CD4-positive, alpha-beta T cell treated with Interleukin-17A for 1 hour (primary cell): ENCODE measurements at places on chromosomes 2 and 18.

GRCh38 chr2:83113953-83114352 lies 1345.1 kb downstream of the SUCLG1 start:
- no peak for DNase-seq

DNA sequence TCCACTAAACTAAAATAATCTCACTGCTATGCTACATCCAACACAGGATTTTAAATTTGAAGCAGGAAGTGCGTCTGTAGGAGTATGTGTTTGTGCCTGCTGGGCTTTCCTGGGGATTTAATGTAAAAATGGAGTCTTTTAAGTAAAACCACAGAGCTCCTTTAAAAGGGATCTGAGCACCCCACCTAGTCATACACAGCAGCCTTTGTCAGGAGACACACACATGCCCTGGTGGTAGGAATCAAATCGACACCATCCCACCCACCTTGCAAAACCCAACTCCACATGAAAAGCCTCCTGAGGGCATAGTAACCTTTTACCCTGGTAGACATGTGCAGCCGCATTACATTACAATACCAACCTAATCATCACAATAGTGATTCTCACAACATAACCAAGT lies 29.1 kb downstream of the UXS1 start:
- no peak for DNase-seq

GRCh38 chr2:160406591-160407392 lies 86.8 kb downstream of the RBMS1 start:
- peak; percentile 90 for DNase-seq

DNA sequence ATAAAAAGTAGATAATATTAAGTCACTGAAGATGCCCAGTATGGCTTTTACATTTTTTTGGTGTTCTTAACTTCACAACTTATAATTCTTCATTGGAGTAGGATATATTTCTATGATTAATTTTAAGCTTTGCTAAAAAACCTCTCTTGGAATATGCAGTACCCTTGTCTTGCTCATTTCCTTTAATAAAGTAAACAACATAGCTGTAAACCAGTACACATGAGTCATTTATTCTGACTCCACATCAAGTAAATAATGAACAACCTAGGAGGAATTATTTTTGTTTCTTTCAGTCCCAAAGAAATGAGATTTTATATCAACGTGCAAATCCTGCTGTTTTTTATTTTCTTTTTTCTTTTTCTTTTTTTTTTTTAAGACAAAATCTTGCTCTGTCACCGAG lies 869.1 kb downstream of the CNTNAP5 start:
- no peak for DNase-seq

- DNase-seq, result no peak
Observed at GRCh38 chr2:207233731-207234130, 68.0 kb upstream of the KLF7 start.

DNA sequence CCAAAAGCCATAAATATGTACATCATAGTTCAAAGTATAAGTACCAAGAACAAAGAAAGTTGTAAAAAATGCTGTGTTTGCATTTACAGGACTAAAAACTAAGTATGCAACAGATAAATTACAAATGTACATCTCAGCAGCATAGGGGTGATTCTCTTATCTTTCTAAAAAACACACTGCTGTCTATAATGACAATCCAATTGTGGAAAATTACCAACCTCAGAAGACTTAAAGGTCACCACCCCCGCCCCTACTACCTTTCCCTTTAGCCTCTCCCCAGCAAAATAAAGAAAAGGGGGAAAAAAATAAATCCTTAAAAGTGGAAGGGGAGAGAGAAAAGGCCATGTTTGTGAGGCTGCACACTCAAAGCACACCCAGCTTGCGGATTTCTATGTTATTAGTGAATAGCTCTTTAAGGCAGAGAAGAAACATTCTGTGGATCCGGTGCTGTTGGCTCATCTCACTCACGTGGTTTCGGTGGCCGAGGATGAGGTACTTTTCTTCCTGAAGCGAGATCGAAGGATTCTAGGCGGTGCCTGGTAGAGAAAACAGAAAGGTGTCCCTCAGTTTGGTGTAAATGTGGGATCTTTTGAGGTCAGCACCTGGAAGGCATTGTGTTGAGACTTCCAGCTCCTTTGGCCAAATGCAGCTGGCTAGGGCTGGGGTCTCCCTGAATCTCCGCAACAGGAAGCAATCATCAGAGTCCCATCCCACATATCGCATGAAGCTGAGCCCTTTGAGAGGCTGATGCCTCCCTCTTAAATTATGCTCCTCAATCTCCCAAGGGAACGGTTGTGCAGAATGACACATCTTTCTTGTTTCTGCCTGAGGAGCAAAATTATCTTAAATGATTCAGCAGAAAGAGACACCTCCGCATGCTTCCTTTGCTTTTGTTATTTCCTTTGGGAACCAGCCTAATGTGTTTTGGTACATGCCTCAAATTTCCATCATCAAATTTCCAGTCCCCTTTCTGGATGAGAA lies 17.6 kb downstream of the MRPL35 start:
- no peak for DNase-seq

DNA sequence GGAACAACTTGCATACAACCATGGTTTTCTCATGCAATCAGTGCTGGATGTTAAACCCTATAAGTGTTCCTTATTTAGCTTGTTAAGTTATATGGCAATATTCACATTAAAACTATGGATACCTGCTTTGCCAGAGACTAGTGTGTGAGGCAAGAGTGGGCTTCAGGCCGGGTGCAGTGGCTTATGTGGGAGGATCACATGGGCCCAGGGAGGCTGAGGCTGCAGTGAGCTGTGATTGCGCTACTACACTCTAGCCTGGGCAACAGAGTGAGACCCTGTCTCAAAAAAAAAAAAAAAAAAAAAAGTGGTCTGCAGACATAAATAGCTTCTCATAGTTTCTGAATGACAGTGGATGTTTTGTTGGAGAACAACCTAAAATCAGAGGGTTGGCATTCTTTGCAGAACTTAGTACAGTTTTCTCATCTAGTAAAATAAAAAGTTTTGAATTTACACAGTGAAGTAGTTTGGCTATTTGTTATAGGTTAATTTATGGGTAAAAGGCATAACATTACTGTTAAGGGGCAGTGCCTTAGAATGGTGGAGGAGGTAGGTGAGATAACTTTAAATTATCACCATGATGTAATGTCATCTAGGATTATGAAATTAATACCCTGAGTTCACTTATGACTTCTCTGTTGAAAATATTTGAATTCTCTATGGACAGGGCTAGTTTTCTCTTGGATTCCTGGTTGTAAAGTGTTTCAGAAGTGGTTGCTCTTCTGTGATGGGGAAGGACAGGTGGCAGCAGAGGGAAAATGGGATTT lies 5.3 kb downstream of the CERS6 start:
- DNase-seq, result no peak

DNA sequence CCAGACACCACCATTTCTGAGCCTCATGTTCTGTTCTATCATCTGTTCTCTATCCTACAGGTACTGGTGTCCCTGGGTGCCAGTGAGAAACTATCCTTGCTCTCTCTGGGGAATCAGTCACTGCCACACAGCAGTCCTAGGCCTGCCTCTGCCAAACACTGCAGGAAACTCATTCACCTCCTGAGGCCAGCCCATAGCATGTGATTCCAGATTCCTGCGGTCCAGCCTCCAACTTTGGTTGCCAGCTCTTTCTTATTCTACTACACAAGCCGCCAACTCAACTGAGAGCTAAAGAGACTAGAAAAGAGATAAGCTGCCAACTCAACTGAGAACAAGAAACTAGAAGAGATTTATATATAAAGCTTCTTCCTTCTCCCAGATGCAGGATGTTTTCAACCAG lies 8.8 kb upstream of the TTLL4 start:
- no peak for DNase-seq

- no peak for DNase-seq
Observed at GRCh38 chr2:213089438-213089837, 62.0 kb downstream of the IKZF2 start.

DNA sequence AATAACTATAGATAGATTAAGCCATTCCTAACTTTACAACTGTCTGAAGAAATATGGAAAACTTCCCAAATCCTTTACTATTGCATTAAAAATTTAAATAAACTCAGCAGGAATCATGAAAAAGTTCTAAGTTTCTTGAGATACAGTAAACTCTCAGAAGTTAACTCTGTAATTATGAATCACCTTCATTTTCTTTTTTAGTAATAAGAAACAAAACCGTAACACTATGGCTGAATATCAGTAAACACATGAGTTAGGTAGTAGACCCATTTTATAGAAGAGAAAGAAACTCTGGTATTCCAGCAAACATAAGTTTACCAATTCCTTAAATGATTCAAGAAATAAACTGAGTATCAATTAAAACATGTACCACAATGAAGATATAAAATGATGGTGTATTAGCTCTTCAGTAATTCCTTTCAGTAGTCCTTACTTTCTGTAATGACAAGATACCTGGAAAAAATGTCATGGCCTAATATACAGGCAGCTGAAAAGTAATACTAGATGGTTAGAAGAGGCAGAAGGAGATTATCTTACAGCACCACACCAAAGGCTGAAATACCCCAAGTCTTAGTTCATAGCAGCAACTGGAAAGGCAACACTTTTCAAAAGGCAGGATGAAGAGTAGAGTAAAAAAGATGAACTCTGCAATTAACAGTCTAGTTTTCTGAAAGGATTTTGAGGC lies 11.5 kb downstream of the TRIP12 start:
- DNase-seq, result no peak

GRCh38 chr2:127627740-127628571 lies 18.0 kb upstream of the GPR17 start:
- no peak for DNase-seq

GRCh38 chr2:219428469-219428868 lies 6.2 kb upstream of the SPEG start:
- DNase-seq, result no peak

GRCh38 chr2:218853766-218854165 lies 5.8 kb upstream of the WNT6 start:
- DNase-seq, result no peak

DNA sequence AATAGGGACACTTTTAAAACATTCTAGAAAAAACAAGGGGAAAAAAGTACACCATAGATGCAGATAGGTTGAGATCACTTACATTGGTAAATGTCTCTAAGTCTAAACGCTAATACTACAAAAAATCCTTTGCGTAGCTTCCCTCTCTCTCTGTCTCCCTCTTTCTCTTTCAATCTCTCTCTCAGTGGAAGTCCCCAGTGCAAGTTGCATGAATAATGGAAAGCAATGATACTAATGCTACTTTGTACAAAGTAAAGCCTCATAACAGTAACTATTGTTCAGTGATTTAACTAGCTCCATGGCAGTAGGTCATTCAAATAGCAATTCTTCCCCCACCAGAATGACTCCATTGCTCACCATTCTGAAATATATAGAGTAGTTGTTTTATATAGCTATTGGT lies 12.8 kb downstream of the MEIS1 start:
- DNase-seq, result no peak

DNA sequence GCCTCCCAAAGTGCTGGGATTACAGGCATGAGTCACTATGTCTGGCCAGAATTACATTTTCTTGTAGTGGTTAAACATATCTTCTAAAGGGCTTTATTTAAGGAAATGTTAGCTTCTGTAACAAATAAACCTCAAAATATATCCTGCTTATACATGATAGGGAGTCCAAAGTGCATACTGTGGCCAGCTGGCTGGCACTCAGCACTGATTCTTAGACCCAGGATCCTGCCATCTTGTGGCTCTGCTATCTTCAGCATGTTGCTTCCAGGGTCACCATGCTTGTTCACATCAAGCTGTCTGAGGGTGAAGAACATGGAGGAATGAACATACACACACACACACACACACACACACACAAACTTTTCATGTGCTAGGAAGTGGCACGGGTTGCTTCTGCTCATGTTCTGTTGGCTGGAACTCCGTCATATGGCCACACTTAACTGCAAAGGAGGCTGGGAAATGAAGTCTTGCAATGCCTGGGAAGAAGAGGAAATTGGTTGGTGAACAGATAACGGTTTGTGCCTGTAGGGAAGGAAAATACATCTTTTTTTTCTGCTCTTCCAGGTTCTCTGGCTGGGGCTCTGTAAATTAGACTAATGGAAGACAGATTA lies 40.0 kb downstream of the NPPC start:
- no peak for DNase-seq

DNA sequence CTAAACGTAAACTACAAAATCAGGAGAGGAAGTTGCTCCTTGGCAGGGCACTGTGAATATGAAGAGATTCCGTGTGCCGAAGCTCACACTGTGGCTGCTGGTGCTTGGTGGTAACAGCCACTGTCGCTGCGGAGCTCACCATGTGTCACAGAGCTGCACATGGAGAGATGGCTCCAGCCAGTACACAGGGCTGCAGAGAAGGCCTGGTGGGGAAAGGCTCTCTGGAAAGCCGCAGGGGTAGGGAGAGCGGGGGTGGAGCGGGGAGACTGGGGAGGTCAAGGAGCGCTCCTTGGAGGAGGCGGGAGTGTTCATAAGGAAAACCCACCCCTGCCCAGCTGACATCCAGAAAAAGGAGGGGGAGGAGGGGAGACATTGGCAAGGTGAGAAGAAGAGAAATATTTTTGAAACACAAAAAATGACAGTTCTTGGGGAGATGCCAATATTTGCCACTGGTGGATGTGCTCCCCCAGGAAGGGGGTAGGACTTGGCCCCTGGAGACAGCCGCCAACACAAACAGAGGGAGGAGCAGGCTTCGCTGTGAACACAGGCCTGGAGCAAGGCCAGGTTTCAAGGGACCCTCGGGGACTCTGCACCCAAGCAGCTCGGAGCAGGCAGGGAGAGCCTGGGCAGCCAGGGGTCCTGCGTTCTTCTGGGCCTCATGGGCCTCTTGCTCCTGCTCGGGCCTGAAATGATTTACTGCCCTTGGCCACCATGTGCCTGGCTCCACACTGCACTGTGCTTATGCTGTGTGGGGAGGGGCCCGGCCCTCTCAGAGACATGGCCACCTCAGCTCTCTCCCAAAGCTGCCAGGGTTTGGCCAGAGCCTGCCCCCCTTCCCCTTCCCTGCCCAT lies 102.6 kb upstream of the GLI2 start:
- DNase-seq, result no peak
